Activated T-cell treated with anti-CD3 and anti-CD28 coated beads, Interleukin-2, amount 50 U/mL, for 72 hours (primary cell): ENCODE measurements at places on chromosomes 7 and 10.
A peak's percentile ranks its signal among the peaks of the same experiment; 100 is the strongest.

GRCh38 chr7:95028683-95029082 lies 121.3 kb downstream of the PPP1R9A start:
- no peak for DNase-seq

DNA sequence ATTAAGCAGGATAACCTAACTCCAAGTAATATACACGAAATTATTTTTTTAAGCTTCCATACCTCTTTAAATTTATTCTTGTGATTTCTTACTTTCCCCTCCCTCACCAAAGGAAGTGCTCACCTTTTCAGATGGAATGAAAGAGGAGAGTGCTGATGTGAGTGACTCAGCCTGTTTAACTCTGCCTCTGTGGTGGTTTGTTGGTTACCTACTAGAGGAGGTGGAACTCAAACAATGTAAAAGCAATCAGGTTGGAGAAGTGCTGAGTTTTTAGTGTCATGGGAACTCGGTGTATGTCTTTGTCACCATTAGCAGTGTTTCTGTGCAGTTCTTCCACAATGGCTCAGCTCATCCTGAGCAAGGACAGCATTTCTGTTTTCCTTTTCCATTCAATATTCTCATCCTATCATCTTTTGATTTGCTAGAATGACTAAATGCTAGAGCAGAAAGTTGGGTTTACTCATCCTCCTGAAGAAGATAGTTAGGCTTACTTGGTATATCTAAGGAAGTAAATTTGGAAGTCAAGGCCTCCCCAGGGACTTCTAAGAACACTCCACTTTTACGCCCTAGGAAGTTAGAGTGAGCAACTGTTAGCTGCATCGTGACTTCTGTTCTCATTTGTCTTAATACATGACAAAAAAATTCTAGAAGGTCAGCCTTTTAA lies 6.0 kb downstream of the ADD3 start:
- DNase-seq, result no peak

- DNase-seq, result no peak
These were observed 345.0 kb upstream of the STEAP1 start for GRCh38 chr7:89809291-89809690.

GRCh38 chr10:6516281-6516928 lies 63.7 kb downstream of the PRKCQ start:
- DNase-seq, result no peak

- no peak for DNase-seq
These were observed 500.2 kb upstream of the GALNT17 start for GRCh38 chr7:70631718-70632117.

GRCh38 chr10:28432210-28432676 lies 100.7 kb upstream of the WAC start:
- peak; percentile 18 for DNase-seq

GRCh38 chr10:53356616-53357349 lies 584.2 kb upstream of the MBL2 start:
- DNase-seq, result no peak

- no peak for DNase-seq
These were observed 13.0 kb downstream of the LHPP start for GRCh38 chr10:124474514-124475070.

DNA sequence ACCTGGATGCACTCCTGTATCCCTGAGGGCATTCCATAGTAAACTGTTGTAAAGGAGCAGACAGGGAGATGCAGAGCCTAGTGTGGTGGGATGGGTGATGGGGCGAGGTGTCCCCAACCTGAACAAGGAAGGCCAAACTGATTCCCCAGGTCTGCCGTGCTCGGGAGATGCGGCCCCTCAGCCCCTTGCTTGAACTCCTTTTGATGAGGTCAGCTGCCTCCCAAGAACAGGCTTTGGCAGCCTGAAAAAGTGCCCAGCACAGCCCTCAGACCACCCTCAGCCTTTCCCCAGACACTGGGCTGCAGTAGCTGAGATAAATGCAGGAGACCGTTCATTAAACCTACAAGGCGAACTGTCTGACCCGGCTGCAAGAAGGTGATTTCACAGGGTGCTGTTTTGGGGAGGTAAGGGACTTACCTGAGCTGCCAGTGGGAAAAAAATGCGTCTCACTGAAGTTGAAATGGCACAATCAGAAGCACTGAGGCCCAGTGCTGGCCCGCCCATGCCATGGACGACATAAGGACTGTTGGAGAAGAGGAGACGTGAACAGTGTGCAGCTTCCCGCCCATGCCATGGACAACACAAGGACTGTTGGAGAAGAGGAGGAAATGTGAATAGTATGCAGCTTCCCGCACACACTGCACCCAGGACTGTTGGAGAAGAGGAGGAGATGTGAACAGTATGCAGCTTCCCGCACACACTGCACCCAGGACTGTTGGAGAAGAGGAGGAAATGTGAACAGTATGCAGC lies 148.4 kb upstream of the FAM20C start:
- no peak for DNase-seq

DNA sequence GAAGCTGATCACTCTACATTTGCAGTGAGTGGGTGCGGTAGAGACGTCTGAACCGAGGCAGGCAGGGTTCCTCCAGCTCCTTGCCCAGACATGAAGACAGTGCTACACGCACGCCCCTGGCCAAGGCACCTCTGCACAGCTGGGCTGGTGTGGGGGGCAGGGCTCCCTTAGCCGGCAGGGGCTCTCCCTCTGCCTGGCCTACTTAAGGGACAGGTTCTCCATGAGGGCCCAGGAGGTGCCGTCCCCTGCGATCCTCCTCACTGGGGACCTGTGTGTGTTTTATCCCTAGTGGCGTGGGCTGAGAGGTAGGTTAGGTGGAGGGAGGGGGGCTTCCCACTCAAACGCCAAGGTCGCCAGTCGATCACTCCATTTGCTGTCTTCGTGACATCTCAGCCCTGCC lies 35.3 kb downstream of the IL15RA start:
- DNase-seq, result no peak

GRCh38 chr7:157111311-157111710 lies 27.4 kb upstream of the UBE3C start:
- DNase-seq, result no peak
